Metanephros (tissue), 2 donors: ENCODE measurements at places on chromosomes 3 and 15. TPM values are rescaled to one million over a fixed set of nuclear protein-coding genes. Genes with fewer than 3 reads are reported as not detected.

OXNAD1 gene
- total RNA-seq, result 36.7 TPM

TF gene
- 4.5 TPM for total RNA-seq

PLSCR1 gene
- total RNA-seq, result 82.3 TPM

KNG1 gene
- 116 TPM for total RNA-seq

MST1R gene
- total RNA-seq, result 2.0 TPM

DUOX2 gene
- total RNA-seq, result 0.06 TPM

OSBPL10 gene
- total RNA-seq, result 36.4 TPM

ARNT2 gene
- total RNA-seq, result 42.5 TPM

CLRN1 gene
- not detected for total RNA-seq

ASB14 gene
- 0.12 TPM for total RNA-seq

SPTSSB gene
- 7.4 TPM for total RNA-seq

MKRN2OS gene
- total RNA-seq, result 0.35 TPM

ITIH1 gene
- 0.41 TPM for total RNA-seq

ARHGEF26 gene
- total RNA-seq, result 12.0 TPM

ECE2 gene
- not detected for total RNA-seq

CPNE4 gene
- 0.53 TPM for total RNA-seq

STAB1 gene
- 95.8 TPM for total RNA-seq

KLHL6 gene
- total RNA-seq, result 3.5 TPM

CTDSPL gene
- total RNA-seq, result 94.3 TPM

ZNF660 gene
- total RNA-seq, result 8.2 TPM

RASGRP1 gene
- total RNA-seq, result 12.7 TPM

ERC2 gene
- total RNA-seq, result 3.0 TPM

GPR160 gene
- 25.9 TPM for total RNA-seq

NDN gene
- 157 TPM for total RNA-seq

FYCO1 gene
- total RNA-seq, result 35.7 TPM

SLC12A1 gene
- 578 TPM for total RNA-seq

ANKRD63 gene
- 0.58 TPM for total RNA-seq

FURIN gene
- total RNA-seq, result 54.8 TPM

SCAMP5 gene
- 14.1 TPM for total RNA-seq

SCG5 gene
- total RNA-seq, result 7.6 TPM

BCL2A1 gene
- total RNA-seq, result 8.2 TPM

LRRC2 gene
- total RNA-seq, result 4.1 TPM

SFMBT1 gene
- 13.0 TPM for total RNA-seq

LMAN1L gene
- not detected for total RNA-seq

TLR9 gene
- not detected for total RNA-seq

CLDN16 gene
- total RNA-seq, result 73.5 TPM

GABRR3 gene
- not detected for total RNA-seq

MAPKAPK3 gene
- 65.6 TPM for total RNA-seq

CD200 gene
- 13.4 TPM for total RNA-seq

IGSF10 gene
- total RNA-seq, result 2.5 TPM

TTLL13 gene
- total RNA-seq, result 1.3 TPM

CLDN18 gene
- total RNA-seq, result 0.29 TPM

NCEH1 gene
- total RNA-seq, result 4.8 TPM

CLDN1 gene
- 36.4 TPM for total RNA-seq

IRAK2 gene
- total RNA-seq, result 2.7 TPM
